ENCODE measurements at places on chromosomes 16 and 17.

DNA sequence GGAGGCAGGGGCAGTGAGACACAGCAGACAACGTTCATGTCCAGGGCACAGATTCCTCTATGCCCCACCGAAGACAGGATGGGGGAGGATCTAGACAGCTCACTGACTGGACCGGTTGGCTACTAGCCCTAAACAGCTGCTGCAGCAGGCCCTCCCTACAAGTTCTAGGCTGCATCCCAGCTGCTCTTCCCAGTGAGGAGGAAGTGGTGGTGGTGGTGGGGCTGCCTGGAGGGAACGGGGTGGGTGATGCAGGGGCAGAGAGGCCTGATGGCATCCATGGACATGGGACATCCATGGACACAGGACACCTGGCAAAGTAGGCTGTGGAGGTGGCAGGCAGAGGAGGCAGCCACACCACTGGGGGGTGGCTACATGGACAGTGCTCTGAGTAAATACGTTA lies 18.3 kb downstream of the SPHK1 start:
- no peak for DNase-seq

GRCh38 chr17:71801301-71801700 lies 319.5 kb upstream of the SOX9 start:
- DNase-seq, result no peak

DNA sequence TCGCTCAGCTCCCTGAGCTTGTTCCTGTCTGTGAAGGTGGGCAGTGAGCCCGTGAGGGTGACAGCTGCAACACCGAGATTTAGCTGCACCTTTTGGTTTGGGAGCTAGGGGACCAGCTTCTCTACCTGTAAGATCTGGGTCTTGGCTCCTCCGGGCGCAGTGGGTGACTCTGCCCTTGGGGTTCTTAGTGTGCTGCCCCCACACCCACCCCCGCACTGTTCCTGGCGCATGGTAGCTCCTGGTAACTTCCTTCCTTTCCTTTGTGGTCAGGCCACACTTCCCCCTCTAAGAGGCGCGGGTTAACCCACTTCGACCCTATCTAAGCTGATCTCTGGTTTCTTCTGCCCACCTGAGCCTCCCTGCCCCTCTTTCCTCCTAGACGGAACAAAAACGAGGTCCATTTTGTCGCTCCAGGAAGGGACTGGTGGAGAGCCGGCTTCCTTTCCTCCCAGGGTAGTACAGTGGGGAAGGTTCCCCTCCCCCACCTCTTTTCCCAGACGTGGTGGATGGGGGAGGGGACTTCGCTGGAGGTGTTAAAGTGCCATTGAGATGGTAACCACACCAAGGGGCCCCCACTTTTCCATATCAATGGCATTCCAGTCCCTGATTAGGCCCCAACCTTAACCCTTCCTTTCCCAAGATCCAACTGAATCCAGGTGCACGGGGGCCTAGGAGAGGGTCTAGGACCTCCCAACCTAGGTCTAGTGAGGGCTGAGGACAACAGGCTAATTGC lies 4.6 kb upstream of the CLDN9 start:
- DNase-seq, result no peak

GRCh38 chr16:87132361-87133014 lies 184.7 kb downstream of the C16orf95 start:
- peak; percentile 50 for DNase-seq

DNA sequence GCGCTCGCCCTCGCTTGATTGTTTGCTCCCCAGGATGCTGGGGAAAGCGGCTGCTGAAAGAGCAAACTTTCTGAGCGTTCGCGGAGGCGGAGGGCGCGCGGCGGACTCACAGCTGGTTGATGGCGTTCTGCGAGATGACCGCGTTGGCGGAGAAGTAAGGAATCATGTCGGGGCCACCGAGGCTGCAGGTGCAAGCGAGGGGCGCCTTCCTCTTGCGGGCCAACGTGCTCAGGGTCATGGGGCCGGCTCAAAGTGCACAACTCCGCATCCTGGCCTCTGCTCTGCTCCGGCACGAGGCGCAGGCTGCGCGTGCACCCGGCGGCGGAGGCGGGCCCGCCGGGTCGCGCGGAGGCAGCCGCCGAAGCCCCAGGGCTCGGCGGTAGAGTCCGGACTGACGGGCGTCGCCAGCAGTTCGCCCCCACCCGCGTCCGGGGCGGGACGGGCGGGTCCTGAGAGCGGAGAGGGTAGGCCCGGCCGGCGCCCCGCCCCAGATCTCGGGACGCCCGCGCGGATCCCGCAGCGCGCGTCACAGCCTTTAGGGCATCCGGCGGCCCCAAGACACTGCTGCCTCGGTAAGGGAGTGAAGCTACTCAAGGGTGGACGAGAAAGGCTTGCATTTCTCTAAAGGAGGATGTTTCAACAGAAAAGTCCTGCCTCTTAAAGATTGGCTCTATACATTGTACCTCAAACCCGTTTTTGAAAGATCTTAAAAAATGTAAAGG lies 138.5 kb upstream of the CORO6 start:
- no peak for DNase-seq

- no peak for DNase-seq
Measured at GRCh38 chr16:65675161-65675560, 553.3 kb upstream of the CDH11 start.

DNA sequence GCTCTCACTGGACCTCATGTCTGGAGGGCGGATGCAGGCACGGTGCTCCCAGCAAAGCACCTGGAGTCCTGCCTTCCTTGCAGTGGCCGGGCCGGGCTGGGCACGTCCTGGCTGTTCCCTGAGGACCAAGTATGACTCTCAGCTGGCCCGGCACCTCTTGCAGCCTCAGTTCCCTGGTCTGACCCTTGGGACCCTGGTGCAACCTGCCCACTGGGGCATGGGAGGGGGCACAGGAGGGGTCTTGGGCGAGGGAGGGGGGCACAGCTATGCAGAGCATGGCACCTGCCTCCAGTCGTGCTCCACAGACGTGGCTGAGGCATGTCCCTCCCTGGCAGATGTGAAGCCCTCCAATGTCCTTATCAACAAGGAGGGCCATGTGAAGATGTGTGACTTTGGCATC lies 19.6 kb downstream of the MAP2K3 start:
- no peak for DNase-seq

- no peak for DNase-seq
Measured at GRCh38 chr16:52869243-52869642, 183.5 kb downstream of the CHD9NB start.

DNA sequence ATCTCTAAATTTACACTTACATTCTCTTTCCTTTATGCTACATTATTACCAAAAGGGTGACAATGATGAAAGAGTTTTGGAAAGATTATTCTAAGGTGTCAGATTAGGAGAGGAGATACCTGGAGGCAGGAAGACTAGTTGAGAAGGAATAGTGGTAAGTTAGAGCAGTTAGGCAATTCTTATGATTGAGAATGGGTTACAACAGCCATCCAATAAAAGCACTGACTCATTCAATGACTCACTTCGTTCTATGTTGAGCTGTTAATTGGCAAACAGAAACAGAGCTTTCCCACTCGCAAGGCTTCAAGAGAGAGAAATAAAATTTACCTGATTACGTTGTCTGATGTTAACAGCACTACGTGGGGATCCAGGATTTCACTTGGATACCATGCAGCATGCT lies 5.8 kb downstream of the NUP88 start:
- DNase-seq, result no peak

DNA sequence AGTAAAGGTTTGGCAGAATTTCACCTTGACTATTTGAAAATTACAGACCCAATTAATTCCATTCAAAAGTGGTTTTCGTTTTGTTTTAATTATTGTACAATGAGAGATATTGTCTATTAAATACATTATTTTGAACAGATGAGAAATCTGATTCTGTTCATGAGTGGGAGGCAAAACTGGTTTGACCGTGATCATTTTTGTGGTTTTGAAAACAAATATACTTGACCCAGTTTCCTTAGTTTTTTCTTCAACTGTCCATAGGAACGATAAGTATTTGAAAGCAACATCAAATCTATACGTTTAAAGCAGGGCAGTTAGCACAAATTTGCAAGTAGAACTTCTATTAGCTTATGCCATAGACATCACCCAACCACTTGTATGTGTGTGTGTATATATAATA lies 72.6 kb downstream of the CDK12 start:
- no peak for DNase-seq

- no peak for DNase-seq
Measured at GRCh38 chr16:86092586-86093480, 193.9 kb downstream of the IRF8 start.

GRCh38 chr17:21228111-21228510 lies 14.2 kb upstream of the TMEM11 start:
- no peak for DNase-seq

GRCh38 chr16:85836706-85837582 lies 37.4 kb downstream of the COX4I1 start:
- no peak for DNase-seq

DNA sequence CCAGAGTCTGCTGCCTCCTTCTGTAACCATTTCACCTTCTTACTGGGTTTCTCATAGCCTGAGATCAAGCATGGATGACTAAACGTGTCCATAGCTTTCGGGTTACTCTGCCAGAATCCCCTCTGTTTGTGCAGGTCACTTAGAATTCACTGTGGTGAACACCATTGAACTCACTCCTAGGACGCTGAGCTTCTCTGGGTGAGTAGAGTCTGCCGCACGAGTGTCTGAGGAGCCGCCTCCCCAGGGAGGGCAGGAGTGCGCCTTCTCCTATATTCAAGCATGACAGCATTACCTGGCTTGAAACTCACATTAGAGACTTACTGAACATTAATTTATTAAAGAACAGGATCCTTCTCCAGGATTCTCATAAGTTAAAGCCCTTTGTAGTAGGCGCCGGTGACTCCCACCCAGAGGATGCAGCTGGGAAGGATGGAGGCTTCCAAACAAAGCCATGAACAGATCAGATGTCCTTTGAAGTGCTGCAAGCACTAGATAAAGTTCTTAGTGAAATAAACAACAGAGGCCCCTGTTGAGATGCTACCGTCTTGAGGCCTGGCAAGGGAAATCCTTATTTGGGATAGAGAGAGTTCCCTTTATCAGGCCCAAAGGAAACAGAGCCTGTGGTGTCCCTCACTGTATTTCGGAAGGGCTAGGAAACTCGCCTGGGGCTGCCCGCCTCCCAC lies 144.6 kb upstream of the PLCG2 start:
- no peak for DNase-seq

DNA sequence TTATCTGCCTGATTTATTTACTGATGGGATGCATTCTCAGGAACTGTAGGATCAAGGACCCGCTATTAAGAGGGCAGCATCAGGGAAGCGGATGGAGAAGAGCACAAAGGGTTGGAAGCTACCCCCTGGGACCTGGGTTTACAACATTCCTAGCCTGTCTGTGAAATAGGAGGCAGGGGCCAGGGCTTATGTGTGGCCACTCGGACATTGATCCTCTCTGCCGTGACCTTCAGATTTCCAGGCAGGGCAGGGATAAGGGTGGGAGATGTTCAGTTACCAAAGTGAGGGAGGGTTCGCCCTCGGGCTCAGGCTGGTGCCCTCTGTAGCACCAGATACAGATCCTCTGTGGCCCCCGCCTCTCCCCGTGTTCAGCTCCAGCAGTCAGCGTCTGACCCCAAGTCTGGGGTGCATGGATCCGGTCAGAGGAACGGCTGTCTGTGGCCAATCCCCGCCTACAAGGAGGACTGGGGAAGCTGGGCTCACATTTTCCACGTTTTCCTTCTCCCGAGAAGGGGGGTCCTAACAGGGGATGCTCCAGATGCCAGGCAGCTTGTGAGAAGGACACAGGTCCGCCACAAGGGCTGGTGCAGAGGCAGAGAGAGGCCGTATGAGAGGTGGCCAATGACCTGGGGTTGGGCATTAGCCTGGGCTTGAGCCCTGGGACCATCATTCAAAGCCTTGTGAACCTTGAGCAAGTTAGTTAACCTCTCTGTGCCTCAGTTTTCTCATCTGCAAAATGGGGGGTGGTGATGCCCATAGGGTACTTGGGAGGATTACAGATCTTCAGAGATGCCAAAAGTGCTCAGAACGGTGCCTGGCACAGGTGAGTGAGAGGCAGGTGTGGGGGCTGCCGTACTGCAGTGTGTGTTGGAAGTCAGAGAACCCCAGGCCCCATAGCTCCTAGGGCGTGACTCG lies 48.3 kb downstream of the ATP2C2 start:
- no peak for DNase-seq

DNA sequence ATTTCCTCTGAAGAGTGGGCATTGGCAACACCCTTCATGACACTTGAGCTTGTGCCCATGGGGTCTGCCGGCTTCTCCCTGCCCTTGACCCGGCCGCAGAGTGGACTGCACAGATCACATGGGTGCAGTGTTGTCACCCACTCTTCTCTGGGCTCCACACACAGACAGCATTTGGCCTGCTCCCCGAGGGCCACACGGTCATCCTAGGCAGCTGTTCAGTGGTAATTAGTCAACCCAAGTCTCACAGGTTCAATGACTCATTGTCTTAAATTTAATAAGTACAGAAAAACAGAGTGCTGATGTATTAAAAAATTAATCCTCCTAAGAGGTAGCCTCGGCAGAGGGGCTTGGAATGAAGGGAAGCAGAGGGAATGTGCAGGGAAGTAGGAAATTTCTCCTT lies 204.8 kb downstream of the MSI2 start:
- DNase-seq, result no peak

GRCh38 chr17:42521036-42521435 lies 15.0 kb upstream of the NAGLU start:
- no peak for DNase-seq

DNA sequence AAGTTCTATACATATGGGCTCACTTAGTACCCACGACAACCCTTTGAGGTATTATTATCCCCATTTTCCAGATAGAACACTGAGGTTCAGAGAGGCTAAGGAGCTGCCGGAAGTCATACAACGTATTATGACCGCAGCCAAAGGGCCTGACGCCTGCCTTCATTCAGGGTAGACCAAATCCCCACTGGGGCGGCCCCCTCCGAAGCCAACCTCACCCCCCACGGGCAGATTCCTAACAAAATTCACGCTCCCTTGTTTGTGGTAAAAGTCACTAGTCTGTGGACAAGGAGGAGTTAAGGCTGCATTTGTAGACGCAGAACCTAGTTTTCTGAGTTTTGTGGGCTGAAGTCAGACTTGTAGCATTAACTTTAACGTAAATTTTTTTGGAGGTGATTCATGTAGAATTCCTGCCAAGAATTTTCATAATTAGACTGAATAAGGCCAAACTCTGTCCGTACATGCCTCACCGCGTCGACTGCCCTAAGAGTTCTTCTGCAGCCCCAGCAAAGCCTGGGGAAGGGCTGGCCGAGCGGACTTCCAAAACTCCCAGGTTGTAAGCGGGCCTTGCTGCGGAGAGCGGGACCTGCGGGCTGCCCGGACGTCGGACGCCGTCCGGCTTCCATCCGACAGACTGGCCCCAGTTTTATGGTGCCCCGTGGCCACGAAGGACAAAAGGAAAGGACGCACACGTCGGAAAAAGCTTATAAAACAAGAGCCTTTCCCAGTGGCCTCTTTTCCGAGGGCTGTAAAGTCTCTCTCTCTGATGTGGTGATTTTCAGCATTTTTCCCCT lies 75.7 kb downstream of the NXN start:
- peak; percentile 67 for DNase-seq

DNA sequence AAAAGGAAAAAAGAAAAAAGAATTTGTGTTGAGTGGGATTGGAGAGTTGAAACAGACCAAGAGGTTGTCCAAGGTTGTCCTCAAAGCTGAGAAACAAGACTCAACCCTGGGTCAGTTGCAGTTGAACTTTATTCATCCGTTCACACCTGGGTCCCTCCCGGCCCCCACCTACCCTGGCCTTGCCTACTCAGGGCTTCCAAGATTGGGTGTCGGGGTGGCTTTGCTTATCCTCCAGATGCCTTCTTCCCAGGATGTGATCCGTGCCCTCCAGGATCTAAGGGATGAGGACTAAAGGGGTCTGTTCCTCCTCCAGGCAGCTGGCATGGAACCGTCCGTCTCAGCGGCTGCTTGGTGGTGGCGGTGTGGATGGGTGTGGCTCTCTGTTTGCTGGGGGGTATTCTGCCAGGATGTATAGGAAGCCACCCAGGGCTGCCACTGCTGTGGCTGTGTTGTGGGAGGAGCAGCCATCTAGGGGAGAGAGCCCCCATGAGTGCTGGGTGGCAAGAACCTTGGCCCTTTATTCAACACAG lies 10.3 kb upstream of the NAGPA start:
- DNase-seq, result no peak

- no peak for DNase-seq
Measured at GRCh38 chr16:51553314-51553713, 402.2 kb upstream of the SALL1 start.
